ENCODE measurements at places on chromosomes 2 and 18.

GRCh38 chr2:160257743-160258491 lies 57.8 kb upstream of the ITGB6 start:
- ATAC-seq, result no peak

GRCh38 chr2:239577935-239578334 lies 177.1 kb upstream of the HDAC4 start:
- no peak for ATAC-seq

DNA sequence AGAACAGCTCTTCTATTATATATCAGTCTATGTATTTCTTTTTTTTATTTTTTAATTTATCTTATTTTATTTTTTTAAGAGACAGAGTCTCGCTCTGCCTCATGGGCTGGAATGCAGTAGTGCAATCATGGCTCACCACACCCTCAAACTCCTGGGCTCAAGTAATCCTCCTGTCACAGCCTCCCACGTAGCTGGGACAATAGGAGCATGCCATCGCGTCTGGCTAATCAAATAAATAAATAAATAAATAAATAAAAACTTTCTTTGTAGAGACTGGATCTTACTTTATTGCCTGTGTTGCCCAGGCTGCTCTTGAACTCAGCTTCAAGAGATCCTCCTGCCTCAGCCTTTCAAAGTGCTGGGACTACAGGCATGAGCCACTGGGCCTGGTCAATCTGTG lies 117.0 kb downstream of the RBMS1 start:
- no peak for ATAC-seq

DNA sequence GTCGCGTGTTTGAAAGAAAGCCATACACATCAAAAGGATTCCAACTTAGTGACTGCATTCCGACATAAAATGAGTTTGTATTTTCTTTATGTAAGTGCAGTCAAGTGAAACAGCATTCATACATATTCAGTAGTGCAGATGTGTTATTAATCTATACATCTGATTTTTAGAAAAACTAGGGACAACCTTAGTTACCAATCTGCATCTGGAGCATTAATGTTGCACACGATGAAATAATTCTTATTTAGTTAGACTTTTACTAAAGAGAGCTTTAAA lies 1.9 kb downstream of the GORASP2 start:
- no peak for ATAC-seq

DNA sequence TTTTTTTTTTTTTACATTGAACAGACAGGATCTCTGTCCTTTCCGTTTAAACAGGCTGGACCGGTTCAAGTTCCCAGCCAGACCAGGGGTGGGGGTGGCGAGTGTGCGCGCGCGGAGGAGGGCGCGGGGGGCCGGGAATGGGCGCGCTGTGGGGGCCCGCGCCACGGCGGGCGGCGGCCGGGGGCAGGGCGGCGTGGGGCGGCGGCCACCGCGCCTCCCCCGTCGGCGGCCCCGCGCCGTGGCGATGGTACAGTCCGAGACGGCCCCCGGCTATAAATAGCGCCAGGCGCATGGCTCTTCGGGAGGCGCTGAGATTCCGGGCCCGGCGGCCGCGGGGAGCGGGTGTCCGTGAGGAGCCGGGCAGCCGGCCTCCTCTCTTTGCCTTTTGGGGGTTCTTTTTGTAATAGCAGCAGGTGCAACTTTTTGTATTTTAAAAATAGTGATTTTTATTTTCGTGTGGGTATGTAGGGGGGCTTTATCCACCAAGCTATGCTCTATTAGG lies 430 bp upstream of the CELF4 start:
- ATAC-seq, result peak; percentile 59

- ATAC-seq, result no peak
These were observed 409.9 kb downstream of the MTX2 start for GRCh38 chr2:176679061-176679669.

- peak; percentile 56 for ATAC-seq
These were observed 68.2 kb downstream of the ZSWIM2 start for GRCh38 chr2:186780701-186781316.

DNA sequence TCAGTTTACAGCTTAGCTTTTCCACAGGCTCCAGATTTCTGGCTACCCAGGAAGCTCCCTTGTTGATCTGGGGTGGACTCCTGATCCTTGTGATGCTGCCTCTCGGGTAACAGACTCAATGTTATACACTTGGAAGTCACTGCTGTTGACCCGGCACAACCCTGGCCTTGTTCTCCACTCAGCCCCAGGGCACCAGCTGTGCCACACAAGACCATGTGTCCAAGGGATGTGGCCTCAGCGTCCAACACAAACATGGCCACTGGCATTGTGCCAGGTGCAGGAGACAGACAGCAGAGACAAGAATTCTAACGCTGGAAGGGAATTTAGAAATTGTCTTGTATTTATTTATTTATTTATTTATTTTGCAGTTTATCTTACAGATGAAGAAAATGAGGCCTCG lies 39.0 kb upstream of the PPP4R1 start:
- peak; percentile 41 for ATAC-seq

DNA sequence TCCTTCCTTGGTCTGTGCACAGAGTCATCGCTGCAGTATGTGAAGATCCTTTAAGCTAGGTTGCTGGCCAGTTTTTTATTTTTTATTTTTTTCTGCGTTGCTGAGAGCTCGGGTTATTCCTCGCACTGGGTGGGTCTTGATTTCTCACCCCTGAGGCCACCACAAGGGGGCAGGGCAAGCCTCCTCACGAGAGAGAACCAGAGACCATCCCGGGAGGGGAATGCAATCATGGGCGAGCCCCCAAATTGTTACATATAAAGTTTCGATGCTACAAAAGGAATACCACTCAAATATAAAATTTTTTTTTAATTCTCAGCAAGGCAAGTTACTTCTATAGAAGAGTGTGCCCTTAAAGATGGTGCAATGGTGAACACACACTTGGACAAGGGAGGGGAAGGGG lies 24.9 kb downstream of the HTR2B start:
- no peak for ATAC-seq

GRCh38 chr2:168530982-168531622 lies 75.0 kb downstream of the CERS6 start:
- ATAC-seq, result no peak

- peak; percentile 94 for ATAC-seq
These were observed 42.4 kb downstream of the HK2 start for GRCh38 chr2:74876081-74876886.

DNA sequence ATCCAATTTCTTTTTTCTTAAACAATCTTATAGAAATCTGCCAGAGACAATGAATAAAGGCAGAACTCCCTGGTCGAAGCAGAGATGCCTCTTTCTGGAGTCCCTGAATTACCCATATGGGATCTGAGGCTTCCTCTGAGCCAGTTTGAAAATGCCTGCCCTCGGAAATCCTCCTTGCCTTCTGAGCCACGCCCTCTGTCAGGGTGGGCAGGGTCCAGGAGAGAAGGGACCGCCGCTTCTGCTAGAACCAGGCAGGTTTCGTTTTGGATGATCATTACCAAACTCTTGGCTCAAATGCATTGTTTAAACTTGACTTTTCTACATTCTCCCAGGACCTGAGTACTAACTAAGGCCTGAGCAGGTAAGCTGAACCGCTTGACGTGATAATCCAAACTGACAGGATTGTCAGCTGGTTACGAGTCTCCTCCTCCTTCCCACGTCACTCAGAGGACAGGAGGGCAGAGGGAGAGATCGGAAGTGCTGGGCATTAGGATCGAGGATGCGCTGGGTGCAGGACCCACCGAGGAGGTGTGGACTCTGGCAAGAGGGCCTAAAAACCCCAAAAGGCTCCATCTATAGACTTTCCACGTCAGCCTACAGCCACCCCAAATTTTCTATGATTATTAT lies 128.4 kb downstream of the KLHL29 start:
- ATAC-seq, result no peak

GRCh38 chr2:7539760-7540159 lies 622.5 kb downstream of the RNF144A start:
- ATAC-seq, result peak; percentile 74

DNA sequence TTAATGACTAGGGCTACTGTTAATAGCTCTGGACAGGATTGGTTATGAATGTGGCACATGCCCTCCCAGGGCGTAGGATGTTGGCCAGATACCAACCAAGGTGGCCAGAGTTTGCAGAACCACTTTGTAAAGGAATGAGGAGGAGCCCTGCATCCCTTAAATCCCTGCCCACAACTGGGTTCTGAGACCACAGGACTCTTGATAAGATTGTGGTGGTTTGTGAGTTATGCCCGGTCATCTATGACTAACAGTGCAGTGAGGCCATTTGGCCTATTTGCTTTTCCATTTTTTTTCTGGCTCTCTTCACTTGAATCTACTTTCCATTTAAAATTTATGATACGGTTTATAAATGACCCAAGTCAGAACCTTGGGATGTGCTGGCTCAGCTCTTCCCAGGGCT lies 294.5 kb downstream of the PRKCE start:
- peak; percentile 57 for ATAC-seq

DNA sequence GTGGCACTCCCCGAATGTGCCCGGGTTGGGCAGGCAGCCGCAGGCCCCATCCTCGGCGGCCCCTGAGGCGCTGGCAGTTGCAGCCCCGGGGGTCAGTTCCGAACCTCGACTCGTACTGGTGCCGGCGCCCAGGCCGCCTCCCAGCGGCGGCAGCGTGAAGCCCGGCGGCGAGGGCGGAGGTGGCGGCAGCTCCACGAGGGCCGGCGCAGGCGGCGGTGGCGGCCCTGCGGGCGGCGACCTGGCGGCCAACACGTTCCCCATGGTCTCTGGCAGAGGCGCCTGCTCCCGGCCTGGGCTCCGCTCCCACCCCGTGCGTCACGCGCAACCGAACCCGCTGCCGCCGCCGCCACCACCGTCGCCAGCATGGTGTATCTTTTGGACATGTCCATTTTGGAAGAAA lies 196.3 kb downstream of the CCDC74A start:
- no peak for ATAC-seq

- ATAC-seq, result peak; percentile 32
These were observed 303.1 kb upstream of the FBXO11 start for GRCh38 chr2:48209214-48209885.

- ATAC-seq, result no peak
These were observed 111.0 kb upstream of the MAP4K3 start for GRCh38 chr2:39547811-39548719.

- ATAC-seq, result peak; percentile 82
These were observed 54.0 kb downstream of the HRH4 start for GRCh38 chr18:24514439-24514838.

DNA sequence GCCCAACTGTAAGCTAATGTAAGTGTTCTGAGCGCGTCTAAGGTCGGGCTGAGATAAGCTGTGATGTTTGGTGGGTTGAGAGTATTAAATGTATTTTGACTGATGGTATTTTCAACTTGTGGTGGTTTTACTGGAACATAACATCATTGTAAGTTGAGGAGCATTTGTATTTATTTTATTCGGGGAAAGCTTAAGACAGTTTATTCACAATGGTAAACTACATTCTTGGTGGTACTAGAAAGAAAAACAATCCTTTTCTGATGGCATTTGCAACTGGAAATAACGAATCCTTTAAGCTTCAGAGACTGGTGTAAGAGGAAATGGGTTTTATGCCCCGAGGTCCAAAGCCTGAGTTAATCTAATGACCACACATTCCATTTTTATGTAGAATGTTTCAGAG lies 283.3 kb upstream of the NETO1 start:
- ATAC-seq, result no peak

DNA sequence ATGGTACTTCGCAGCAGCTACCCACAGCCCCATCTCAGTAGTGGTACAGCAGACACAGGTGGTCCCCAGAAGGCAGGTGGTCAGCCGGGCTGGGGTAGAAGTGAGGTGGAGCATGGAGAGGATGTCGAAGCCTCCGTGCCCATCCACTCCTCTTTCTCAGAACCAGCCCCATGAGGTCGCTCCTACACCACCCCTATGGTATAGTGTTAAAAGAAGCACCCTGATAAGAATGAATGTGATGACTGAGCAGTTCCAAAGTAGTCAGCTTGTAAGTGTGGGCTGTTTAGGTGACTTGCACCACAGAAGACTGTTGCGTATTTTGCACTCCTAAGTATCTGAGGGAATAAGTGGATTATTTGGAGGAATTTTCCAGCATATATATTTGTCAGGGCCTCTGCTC lies 111.3 kb downstream of the WDSUB1 start:
- no peak for ATAC-seq

- no peak for ATAC-seq
These were observed 24.7 kb upstream of the CELF4 start for GRCh38 chr18:37590346-37590745.

- no peak for ATAC-seq
These were observed 118.9 kb upstream of the POU3F3 start for GRCh38 chr2:104734937-104735586.

DNA sequence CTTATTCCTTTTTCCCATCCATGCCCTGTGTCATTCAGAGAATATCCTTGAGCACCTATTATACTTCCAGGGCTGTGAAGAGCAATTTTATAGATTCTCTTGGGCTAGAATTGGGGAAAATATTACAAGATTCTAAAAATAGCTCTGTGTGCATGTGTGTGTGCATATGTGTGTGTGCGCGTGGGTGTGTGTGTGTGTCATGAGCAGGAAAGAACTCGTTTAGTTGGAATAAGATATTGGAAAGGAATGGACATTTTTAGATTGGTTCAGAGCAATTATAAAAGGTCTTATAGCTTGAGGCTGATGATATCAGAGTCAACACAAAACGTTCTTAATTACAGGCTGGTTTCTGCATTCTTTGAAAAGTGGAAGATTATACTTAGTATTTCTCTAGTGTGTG lies 212.1 kb upstream of the COPS8 start:
- no peak for ATAC-seq

GRCh38 chr2:220811952-220812570 lies 760.0 kb downstream of the EPHA4 start:
- ATAC-seq, result no peak

- no peak for ATAC-seq
These were observed 280.9 kb upstream of the CDH2 start for GRCh38 chr18:28457784-28458183.

GRCh38 chr18:52310651-52311050 lies 29.3 kb upstream of the DCC start:
- no peak for ATAC-seq

DNA sequence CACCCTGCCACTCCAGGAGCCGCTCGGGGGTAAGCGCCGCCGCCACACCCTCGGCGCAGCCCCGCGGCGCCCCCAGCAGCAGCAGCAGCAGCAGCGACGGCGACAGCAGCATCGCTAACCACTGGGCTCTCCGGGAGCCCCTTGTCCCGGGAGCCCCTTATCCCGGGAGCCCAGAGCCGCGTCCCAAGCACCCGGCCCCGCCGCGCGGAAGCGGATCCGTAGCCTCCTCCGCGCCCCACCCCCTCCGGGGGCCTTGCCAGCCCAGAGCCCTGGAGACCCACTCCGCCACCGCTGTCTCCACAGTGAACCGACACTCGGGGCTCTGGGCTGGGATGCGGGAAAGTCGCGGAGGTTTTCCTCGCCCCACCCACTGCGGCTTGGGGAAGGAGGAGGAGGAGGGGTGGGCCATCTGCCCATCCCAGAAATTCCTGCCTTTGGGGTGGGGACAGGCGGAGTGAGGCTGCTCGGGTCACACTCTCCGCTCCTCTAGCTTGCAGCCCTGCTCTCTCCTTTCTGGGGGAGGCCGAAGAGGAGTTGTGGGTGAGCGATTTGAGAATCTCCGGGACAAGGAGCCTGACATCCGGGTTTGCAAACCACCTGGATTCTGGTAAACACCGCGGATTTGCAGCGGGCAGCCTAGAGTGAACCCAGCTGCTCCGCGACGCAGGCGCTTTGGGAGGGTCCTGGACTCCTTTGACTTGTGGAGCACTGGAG lies at the start of gene PLA2R1:
PLA2R1 (minus strand) TSS at position 324 of the 714 bp plus-strand sequence; CDS start at position 112, 212 bp downstream.
- no peak for ATAC-seq

GRCh38 chr2:54716375-54716774 lies 7.1 kb upstream of the EML6 start:
- ATAC-seq, result no peak

GRCh38 chr2:67802291-67802690 lies 260.5 kb downstream of the C1D start:
- ATAC-seq, result no peak

- ATAC-seq, result no peak
These were observed 94.7 kb downstream of the EXOC6B start for GRCh38 chr2:72731116-72731515.

GRCh38 chr2:191122638-191123294 lies 28.0 kb downstream of the STAT4 start:
- ATAC-seq, result no peak
